NCI-H2171 (cell line): ENCODE measurements at places on chromosomes 7 and 10.
A peak's percentile ranks its signal among the peaks of the same experiment; 100 is the strongest.

- DNase-seq: no peak
Measured at GRCh38 chr10:69953851-69954250, 98.8 kb upstream of the MACROH2A2 start.

GRCh38 chr10:131310142-131310541 lies 1.4 kb downstream of the TCERG1L start:
- DNase-seq: no peak

DNA sequence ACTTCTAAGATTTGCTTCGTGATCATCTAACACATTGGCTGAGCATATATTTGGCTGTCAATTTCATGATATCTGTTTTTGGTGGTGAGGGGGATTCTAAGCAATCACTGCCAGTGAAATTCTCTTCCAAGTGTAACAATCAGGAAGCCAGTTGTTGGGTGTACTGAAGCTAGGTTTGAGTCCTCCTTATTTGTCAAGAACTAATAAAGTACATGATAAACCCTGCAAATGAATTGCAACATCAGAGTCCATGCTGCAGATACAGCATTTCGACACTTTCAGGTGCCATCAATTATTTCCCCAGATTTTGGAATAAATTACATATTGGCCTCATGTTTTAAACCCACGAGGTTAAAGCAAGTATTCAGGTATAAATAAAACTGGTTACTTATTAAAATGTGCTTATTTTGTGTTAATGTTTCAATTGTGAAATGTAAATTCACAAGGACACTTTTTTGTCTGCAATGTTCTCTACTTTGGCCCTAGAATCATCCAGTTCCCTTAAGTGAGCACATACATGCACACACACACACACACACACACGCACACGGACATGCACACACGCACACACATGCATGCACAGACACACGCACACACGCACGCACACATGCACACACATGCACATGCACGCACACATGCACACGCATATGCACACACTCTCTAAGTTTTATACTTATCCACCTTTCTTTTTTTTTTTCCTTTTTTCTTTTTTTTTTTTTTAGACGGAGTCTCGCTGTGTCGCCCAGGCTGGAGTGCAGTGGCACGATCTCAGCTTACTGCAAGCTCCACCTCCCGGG lies 510.2 kb upstream of the KLF6 start:
- no peak for DNase-seq

DNA sequence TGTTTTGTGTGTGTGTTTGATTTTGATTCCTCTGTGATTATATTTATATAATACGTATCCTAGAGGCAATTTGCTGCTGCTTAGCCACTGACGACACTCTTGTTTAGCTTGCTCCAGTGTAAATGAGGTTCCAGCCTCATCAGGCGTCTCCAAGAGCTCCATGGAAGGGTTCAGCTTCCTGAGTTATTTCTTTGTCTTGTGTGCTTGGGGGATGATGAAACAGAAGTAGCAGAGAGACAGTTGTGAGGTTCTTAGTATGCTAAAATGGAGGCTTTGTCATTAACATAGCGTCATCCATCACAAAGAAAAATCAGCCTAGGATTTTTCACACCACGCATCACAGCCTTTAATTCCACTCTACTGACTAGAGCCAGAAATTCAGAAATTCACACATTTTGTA lies 85.1 kb downstream of the KLF6 start:
- DNase-seq: no peak

GRCh38 chr7:155692317-155692716 lies 47.9 kb downstream of the RBM33 start:
- DNase-seq: no peak

DNA sequence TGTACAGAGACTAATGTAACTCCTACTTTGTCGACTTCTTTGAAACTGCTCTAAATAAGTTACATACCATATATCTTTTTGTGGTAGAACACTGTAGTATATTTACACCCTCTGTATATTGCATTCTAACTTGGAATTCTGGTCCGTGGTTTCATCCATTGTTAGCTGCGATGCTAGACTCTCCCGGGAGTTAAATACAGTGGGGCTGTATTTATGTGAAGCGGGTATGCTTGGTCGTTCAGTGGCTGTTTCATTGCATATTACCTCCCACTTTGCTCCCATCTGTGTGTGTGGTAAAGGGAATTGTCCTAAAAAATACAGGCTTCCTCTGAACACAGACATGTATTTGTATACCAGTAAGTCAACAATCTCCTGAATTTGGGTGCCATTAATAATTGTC lies 231.1 kb downstream of the SLC25A13 start:
- DNase-seq: no peak

- no peak for DNase-seq
Measured at GRCh38 chr7:130139193-130139960, 65.8 kb downstream of the TMEM209 start.

DNA sequence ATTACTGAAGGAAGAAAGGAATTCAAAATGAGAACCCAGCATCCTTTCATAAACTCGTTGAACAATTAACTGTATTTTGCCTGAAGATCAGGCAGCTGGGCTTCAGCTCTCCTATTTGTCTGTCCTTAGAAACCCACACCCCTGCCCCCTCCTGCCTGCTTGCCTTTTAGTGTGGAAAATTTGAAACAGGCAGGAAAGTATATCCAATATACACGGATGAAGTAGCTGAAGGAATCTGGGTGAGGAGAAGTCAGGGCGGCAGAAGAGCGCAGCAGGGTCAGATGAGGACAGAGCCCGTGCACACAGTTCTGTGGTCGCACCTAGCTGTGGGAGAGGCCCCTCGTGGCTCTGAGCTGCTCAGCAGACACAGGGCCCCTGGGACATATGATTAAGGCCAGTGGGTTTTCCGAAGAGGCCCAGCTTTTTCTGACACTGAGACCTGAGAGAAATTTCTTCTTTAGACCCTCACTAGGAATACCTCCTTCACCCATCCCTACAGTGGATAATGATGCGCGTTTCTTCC lies 87.9 kb downstream of the ACTR3B start:
- no peak for DNase-seq

DNA sequence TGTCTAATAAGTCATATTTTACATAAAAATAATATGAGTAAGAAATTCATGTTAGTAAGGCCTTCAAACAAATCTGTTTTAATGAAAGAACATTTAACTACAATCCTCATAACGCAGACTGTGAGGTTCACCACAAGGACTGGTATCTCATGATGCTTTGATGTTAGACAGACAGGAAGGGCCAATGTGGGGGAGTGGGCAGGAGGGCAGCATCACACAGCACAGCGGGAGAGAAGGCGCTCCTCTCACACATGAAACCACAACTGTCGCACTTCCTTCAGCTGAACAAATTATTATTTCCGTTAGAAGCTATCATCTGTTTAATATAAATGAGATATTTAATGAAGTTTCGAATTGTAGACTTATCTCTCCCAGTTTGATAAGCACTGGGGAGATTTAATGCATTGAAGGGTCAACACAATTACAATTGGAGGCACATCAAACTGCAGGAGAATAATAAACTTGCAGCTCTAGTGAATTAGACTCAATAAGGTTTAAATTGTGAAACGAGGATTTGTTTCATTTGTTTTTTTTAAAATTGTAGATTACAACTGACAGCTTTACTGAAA lies 466.1 kb downstream of the PARD3 start:
- no peak for DNase-seq

GRCh38 chr7:88259656-88260380 lies 40.0 kb upstream of the SRI start:
- DNase-seq: no peak

DNA sequence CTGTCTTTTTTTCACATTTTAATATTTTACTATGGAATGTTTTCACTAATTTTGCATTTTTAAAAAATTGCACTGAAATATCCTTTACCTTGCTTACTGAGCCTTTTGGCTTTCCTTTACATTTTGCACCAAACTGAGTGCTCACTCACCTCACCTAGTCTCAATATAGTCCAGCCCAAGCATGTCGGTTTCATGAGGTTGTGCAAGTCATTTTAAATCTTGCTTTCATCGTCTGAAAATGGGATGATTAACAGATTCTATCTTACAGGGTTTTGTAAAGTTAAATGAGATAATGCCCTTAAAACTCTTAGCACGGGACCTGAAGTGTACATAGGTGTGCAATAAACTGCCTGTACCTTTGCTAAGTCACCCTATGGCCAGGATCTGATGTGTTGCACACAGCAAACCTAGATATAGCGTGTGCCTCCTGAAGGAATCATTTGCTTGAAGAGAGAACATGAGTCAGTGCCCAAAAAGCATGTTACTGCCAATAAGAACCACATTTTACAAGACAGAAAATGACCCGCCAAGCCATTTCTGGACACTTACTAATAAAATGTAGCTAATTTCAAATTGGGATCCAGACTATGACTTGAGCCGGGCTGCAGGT lies 199.8 kb downstream of the JCAD start:
- no peak for DNase-seq

- no peak for DNase-seq
Measured at GRCh38 chr10:34728361-34728760, 86.7 kb downstream of the PARD3 start.

DNA sequence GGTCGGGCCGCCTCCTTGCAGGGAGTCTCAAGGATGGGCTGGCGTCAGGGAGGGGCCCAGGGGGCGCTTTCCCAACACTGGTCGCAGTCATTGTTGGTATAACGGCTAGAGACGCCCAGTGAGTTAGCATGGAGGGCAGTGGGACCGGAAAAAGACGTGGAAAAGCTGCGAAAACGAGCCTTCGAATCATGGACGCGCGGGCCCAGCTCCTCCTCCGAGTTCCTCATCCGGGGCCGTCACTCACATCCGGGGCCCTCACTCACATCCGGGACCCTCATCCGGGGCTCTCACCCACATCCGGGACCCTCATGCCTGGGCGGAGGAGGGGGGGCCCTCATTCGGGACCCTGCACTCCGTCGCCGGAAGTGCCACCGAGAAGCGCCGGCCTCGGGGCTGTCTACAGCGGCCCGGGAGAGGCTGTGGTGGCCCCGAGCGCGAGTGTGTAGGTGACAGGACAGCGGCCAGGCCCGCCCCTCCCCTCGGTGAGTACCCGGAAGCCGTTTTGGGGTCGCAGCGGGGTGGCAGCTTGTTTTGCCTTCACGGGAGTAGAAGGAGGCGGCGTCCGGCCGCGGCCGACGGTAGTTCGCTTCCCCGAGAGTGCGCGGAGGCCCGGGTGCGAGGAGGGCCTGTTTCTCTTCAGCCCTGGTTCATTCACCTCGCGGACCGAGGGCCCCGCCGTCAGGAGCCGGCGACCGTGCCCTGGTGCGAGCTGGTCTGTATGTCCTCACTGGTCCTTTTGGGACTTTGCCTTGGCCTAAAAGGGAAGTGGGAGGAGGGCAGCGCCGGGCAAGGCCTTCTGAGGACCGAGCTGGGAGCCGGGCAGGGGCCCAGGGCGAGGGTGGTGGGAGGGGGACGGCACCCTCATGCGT lies at the start of gene ZNF655:
ZNF655 (plus strand) TSS at position 337 of the 869 bp plus-strand sequence. CDS start 1,918 bp downstream, outside the sequence.
- peak; percentile 96 for DNase-seq

DNA sequence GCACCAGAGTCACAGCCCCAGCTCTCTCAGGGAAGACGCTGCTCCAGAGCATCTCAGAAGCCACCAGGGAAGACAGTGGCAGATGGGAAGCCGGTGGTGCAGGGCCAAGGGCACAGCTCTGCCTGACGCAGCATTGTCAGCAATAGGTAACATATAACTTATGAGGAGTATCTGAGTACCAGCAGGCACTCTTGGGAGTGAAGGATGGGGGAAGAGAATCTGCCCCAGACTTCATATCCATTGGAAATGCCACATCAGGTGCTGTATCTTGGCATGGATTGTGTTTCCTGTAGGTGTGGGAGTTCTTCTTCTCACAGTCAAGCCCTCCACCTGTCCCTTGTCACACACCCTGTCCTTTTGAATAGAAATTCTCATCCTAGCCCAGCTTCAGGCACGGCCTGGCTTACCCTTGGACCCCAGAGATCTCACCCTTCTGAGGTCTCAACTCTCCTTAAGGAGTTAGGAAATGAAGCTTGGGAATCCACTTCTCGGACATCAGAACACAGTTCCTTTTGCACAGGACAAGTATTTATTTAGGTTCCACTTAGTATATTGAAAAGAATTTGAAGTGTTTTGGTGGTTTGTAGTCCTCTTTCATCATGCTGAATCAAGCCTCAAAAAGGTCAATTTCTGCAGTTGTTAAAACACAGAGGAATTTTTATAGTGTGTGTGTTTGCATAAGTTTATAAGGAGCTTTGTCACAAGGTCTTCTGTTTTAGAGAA lies 9.9 kb downstream of the EPDR1 start:
- no peak for DNase-seq

DNA sequence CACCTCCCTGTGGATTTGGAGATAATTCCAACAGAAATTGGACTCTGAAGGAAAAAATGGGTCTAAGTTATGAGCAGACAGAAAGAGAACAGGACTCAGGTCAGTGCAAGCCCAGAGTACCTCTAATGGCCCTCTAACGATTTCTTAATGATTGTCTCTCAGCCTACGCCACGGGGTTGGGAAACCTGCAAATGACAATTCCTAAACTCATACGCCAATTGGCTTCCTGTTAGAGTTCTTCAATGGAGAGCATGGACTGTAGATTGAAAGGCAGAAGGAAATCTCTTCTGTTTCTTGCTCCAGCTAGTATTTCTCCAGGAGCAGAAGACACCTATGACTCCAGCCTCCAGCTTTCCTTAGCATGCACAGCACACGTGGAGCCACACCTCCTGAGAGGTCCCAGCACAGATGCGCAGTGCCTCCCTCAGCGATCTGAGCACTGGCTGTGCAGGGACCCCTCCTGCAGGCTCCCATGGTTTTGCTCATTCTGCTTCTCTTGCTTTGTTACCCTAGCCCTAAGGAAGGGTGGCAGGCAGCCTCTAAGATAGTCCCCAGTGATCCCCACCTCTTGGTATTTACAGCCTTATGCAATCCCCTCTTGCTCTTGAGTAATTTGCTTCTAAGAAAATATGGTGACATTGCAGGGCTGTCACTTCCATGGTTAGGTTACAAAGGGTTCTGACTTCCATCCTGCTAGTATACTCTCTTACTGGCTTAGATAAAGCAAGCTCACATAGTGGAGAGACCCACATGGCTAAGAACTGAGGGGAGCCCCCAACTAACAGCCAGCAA lies 30.1 kb downstream of the DENND11 start:
- DNase-seq: no peak

DNA sequence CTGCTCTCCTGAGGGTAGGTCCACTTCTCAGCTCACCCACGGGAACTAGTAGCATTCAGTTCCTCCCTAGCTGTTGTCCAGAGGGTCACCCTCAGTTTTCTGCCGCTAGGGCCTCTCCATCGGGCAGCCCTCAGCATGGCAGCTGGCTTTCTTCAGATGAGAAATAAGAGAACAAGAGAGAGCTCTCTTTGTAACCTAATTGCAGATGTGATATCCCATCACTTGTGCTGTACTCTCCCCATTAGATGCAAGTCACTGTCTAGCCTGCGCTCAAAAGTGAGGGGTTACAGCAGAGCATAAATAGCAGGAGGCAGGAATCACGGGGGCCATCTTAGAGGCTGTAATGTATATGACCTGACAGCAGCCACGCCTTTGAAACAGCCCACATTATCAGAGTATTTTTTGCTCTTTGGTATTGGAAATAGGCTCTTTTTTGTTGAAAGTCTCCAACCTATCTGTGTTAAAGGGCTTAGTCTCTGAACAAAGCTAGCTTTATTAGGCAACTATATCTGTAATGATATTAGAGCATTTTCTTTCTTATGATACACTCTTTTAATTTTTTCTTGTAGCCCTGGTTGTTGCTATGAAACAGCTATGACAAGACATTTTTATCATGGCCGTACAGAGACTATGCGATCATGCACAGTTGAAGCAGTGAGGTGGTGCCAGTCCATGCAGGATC lies 45.7 kb downstream of the CROT start:
- no peak for DNase-seq

- DNase-seq: no peak
Measured at GRCh38 chr7:4159761-4160554, 522.1 kb upstream of the FOXK1 start.

- no peak for DNase-seq
Measured at GRCh38 chr7:108463613-108464012, 7.4 kb upstream of the NRCAM start.
